ENCODE measurements at places on chromosomes 2 and 18.

DNA sequence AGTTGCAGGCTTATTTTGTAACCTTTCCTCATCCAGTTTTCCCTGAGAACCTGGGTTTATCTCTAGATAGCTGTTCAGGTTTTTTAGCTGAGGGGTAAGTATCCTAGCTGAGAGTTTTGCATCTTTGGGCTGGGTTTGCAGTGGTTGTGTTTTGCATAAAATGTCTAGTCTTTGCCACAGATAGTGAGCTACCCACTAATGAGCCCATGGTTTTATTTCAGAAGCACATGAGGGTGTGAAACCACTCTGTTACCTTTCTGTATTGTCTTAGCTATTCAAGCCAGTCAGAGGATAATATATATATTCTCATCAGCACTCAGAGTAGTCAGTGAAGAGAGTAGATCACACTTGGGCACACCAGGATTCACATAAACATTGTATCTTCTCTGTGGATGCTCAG is 24.6 kb upstream of the TXNDC2 start:
- no peak for DNase-seq

GRCh38 chr18:79405781-79406575 is 10.2 kb downstream of the NFATC1 start:
- peak; percentile 42 for DNase-seq

DNA sequence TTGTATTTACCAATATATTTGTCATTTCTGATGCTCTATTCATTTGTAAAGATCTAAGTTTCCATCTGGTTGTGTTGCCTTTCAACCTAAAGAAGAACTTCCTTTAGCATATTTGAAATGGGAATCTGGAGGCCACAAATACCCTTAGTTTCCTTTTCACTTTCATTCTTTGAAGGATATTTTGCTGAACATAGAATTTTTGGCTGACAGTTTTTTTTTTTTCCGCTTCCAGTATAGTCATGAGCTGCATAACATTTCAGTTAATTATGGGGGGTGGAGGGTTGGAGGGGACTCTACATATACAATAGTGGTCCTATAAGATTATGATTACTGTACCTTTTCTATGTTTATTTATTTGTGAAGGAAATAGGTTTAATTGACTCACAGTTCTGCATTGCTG is 83.9 kb downstream of the CERS6 start:
- DNase-seq = no peak

- DNase-seq = no peak
Observed at GRCh38 chr2:127685410-127686080, 10.2 kb upstream of the LIMS2 start.

DNA sequence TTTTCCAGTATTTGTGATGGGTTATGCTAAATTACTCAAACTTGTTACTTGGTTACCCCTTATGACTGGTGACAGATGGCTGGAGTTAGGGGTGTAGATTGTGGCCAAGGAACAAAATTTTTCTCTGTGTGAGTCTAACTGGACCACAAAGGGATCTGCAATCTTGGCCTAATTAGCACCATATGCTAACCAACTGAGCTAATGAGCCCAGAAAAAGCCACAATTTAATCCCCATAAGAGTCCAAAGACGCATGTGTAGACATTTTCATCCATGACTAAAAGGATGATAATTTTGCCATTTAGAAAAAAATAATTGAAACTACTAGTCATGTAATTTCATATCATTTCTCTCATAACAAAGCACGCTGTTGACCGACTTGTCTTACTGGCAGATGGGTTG is 151.2 kb downstream of the ABCA12 start:
- DNase-seq = no peak

DNA sequence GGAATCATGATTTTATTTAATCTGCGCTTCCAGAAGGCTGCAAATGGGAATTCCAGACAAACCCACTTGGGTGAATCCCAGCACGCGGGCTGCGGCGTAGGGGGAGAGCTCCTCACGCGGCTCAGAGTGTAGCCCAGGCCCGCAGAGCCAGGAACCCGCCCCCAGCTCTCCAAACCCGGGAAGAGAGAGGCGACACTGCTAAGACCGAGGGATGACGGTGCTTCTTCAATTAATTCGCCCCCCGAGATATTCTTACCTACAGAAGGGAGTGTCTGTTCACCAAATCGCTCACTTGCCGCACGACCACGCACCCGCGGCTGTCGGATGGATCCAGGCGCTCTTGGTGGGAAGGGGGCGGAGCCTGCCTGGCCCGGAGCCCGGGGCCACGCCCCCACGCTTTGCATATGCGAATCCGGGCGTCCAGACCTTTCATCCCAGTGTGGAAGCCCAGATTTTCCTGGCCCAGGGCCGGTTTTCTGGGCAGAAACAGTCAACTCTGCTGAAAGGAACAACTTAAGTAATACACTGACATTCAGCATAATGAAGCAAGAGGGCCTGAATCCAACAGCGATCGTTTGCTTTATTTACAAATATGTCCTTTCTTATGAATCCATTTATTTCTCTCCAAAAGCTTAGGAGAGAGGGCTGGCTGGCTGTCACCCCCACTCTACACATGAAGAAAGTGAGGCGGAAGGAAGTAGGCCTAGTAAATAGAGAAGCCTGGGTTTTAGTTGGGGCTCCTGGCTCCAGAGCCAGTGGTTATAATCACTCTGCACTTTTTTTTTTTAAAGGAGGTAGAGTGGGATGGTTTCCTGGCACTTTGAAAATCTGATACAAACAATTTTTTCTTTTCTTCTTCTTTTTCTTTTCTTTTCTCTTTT is at the start of gene SLC19A3:
SLC19A3 (minus strand) TSS at position 342 of the 881 bp plus-strand sequence. CDS start 15,710 bp downstream, outside the sequence.
- peak; percentile 72 for DNase-seq

DNA sequence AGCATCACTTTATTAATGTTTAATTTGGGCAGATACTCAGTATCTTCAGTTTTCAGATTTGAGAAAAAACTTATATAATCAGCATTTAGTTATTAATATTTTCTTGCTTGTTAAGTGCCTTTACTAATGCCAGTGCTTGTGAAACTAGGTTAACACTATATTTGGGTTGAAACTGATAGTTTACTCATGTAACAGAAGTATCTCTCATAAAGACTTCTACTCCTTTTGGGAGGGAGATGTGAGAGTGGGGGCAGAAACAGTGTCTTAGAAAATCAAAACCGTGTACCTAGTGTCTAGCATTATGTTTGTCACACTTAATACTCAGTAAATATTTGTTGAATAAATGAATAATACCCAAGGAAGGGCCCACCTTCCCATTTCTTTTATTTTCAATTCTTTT is 129.5 kb downstream of the MSTN start:
- no peak for DNase-seq

DNA sequence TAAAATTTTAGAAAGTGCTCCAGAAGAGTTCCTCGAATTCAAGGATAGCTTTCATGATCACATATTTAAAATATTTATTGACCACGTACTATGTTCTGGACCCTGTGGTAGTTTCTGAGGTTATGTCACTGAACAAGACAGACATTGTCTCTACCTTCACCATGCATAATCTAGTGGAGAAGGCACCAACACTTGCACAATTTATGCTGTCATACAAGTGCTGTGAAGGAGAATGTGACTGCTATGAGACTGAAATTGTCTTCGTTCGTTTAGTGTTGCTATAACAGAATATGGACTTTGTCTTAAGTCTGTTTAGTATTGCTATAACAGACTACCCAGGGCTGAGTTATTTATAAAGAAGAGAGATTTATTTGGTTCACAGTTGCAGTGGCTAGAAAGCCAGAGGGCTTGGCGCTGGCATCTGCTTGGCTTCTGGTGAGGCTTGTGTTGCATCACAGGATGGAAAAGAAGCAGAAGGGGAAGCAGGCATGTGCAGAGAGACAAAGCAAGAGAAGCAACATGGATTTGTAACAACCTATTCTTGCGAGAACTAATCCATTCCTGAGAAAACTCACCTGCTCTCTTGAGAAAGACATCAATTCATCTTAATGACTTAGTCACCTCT is 50.0 kb upstream of the RFX8 start:
- DNase-seq = no peak

DNA sequence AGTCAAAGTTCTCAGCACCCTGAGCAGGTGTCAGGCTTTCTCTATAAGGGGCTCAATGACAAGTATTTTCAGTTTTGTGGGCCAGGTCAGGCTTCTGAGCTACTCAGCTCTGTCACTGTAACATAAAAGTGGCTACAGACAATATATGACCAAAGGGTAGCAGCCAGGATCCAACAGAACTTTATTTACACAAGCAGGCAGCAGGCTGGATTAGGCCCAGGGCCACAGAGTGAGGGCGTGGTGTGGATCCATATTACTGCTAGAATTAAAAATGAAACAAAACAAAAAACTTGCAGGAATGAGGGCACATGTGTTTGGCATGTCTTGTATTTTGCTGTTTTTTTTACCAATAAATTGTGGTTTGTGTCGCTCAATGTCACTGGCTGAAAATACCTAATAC is 143.7 kb downstream of the EIPR1 start:
- DNase-seq = no peak

GRCh38 chr2:763766-764525 is 86.7 kb upstream of the TMEM18 start:
- no peak for DNase-seq

DNA sequence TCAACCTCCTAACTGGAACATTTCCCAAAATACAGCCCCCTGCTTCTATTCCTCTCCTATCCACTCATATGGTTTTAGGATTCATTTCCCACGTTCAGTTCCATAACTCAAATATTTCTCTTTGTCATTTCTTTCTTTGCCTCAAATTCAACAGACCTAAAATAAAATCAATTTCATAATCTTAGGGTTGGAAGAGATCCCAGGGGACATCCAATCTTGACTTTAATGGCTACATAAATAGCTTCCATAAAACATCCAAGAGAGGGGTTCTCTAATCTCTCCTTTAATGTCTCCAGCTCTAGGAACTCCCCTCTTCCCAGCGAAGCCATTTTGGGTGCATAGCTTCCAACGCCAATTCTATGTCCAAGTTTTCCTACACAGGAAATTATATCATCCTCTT is 33.8 kb downstream of the RBKS start:
- DNase-seq = no peak

- no peak for DNase-seq
Observed at GRCh38 chr18:79299711-79300110, 96.0 kb upstream of the NFATC1 start.

- DNase-seq = no peak
Observed at GRCh38 chr18:22005191-22005841, 164.1 kb upstream of the GATA6 start.

GRCh38 chr2:54760310-54760709 is 36.8 kb downstream of the EML6 start:
- DNase-seq = no peak

- DNase-seq = no peak
Observed at GRCh38 chr2:88829607-88830463, 138.4 kb downstream of the RPIA start.

- peak; percentile 11 for DNase-seq
Observed at GRCh38 chr2:189092936-189093335, 86.6 kb downstream of the COL5A2 start.

DNA sequence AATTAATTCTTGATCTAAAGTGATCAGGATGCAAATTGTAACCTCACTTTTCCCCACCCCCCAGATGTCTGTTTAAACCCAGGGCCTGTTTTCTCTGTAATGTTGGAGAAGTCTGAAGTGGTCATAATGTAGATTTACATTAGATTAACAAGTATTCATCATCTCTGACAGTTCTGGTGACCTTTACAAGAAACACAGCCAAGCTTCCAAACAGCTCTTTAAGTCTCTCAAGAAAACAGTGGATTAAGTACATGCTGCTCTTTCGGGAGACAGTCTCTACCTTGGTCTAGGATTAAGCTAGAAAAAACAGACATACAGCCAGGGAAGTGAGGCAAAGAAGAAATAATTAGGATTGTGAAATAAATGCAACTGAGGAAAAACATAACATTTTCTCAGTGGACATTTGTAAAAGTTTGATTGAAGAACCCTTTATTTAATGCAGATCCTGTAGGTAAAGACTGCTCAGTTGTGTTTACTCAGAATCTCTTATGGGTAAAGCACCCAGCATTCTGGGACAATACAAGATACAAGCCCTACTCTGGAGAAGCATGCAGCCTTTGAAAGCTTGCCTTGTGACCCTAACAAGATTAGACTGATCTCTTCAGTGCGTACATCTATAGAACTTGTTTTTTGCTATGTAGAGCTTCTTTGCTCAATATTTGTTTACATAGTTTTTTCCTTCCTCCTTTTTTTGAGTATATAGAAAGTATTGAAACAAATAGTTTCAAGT is 203.9 kb downstream of the PHLPP1 start:
- no peak for DNase-seq

GRCh38 chr2:17853799-17854198 is 24.7 kb upstream of the KCNS3 start:
- DNase-seq = no peak

DNA sequence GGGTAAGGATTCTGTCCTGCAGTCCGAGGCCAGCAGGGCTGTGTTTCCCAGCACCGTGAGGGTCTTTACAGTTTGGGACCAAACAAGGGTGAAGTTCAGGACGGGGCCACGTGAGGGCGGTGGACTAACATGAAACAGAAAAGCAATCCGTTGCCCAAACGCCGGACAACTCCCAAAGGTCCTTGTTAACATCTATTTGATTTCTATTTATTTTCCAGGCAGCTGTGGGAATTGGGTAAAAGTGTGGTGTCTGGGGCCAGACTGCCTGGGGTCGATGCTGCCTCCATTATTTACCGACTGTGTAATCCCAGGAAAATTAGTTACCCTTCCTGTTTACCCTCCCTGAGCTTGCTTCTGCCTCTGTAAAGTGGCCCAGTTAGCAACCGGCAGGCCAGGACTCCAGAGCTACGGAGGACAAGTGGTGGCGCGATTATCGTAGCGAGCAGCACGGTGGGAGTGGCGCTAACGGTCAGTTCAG is 66.3 kb upstream of the TCF7L1 start:
- peak; percentile 79 for DNase-seq

DNA sequence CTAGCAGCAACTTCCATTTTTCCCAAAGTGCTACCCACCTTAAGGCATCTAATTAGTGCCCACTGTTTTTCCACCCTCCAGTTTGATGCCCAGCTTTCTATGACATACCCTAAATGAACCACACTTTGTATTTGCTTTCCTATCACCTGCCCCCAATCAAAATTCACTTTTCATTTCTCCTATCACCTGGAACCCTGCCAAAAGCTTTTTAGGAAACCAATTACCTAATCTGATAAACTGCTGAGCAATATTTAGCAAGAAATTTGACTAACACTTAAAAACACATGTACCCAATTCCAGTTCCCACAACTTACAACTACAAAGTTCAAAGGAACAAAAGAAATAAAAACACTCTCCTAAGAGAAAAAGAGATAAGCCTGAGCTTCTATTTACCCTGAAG is 71.7 kb downstream of the IKZF2 start:
- DNase-seq = no peak

GRCh38 chr2:176164611-176165369 is 7.7 kb downstream of the HOXD3 start:
- no peak for DNase-seq

DNA sequence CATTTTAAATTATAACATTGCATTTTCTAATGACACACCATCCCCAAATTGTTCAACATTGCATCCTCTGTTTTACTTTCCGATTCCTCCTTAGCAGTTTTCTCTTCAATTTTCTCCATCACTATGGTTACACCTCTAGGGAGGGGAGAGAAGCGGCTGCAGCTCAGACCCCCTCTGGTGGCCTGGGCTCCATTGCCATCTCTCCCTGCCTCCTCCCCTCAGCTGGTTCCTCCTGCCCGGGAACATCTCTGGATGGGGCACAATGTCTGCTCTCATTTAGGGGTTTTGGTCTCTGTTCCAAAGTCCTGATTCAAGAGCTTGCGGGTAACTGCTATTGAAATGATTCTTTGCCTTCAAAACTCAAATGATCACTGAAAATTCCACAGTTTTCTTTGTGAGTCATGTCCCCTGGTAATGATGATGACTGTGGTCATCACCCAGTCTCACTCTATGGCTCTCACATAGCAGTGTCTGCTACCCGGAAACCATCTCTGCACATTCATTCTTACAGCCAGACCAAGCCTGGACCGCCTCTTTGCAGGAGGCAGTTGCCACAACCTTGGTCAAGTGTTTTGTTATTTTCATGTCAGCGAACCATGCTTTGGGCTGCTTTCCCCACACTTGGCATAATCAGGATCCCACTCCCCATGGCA is 263.9 kb downstream of the ALPK2 start:
- DNase-seq = peak; percentile 34

Data from body of pancreas (tissue), 4 donors.